Stimulated activated CD4-positive, alpha-beta T cell treated with anti-CD3 and anti-CD28 coated beads, TNF-alpha, amount 100 ng/mL, for 1 hour (primary cell): ENCODE measurements at places on chromosomes 16 and 17.

GRCh38 chr17:63221939-63222338 lies 224.2 kb downstream of the CYB561 start:
- no peak for DNase-seq

GRCh38 chr17:66508896-66509844 lies 206.8 kb downstream of the PRKCA start:
- DNase-seq: peak; percentile 17

DNA sequence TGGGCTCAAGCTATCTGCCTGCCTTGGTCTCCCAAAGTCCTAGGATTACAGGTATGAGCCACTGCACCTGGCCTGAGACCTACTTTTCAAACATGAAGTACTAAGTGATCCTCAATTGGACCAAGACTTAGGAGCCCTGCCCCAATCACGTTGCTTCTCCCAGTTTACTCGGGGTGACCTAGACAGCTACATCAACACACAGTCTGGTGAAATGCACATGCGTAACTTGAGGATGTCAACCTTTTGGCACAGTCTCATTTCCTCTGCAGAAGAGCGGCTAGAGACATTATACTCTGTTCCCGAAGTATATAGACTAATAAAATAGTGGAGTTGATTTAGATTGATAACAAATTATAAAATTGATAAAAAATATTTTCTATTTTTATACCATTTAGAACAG lies 17.1 kb downstream of the FTO start:
- DNase-seq: no peak

DNA sequence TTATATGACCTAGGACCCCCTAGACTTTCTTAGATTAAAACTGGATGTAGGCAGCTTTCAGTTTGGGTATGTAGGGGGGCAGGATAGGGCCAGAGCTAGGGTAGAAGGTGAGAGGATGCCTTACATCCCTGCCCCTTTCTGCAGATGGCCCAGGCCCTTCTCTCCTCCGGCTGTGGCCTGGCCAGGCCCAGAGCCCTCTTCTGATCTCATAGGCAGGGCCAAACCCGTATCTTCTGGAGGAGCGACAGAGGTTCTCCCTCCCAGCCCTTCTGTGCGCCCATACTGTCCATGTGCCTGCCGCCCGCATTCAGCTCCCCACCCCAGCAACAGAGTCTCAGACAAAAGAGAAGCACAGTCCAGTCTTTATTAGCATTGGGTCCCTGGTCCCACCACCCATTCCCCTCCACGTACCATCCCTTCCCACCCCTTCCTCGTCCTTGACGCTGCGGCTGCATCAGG lies 2.0 kb upstream of the TSPOAP1 start:
- DNase-seq: no peak

DNA sequence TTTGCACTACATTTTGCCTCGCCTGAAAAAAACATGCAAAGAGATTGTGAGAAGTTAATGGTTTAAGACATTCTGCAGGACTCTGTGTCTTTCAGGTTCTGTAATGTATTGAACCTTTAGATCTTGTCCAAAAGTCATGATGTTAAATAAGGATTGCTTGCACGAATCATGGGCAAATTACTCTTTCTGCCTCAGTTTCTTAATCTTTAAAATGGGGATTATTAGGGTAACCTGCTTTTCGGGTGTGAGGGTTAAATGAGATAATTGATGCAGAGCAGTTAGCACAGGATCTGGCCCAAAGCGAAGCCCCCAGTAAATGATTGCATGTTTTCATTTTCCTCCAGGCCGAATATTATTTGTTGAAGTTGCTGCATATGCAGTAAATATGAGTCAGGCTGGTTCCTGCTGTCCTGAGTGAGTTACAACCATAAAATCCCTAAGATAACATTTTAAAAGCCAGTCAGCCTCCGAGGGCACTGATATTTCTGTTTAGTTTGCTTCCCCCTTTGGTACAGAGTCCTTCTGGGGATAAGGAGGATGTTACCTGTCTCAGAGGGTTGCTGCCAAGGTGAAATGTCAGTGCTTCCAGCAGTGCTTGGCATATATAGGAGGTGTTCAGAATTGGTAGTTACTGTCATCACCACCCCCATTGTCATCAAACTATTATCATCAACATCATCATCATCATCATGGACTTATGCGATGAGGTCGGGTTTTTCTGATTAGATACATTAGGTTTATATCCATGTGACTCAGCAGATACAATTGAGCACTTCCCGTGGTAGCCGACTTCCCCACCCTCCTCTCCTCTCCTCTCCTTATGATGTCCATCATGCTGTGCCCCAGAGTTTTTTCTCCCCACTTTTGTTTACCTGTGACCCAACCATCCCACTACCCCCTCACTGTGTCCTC lies 20.6 kb upstream of the ARHGAP17 start:
- no peak for DNase-seq

DNA sequence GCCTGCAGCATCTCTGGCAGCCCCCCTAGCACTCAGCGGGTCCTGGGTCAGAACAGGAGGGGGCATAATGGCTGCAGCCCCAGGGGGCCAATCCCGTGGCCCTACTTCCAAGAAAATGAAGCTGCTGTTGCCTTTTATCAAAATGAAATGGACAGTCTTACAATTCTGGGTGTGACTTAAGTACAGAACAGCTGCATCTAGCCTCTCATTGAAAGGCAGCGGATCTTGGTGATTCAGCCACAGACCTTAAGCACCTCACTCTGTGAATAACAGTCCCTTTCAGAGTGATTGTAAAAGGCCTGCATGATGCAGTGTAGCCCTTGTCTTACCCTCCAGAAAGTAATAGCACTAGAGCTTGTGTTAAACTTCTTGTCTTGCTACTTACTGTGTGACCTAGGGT lies 11.5 kb upstream of the UMOD start:
- DNase-seq: no peak

GRCh38 chr16:24054741-24055491 lies 201.2 kb upstream of the CACNG3 start:
- no peak for DNase-seq

GRCh38 chr17:27502526-27503324 lies 46.5 kb downstream of the KSR1 start:
- no peak for DNase-seq

GRCh38 chr17:45936610-45937009 lies 42.3 kb downstream of the MAPT start:
- DNase-seq: no peak

- no peak for DNase-seq
Observed at GRCh38 chr17:60087882-60088669, 9.4 kb upstream of the HEATR6 start.

GRCh38 chr17:63973930-63974593 lies 1.3 kb upstream of the SCN4A start:
- no peak for DNase-seq

- no peak for DNase-seq
Observed at GRCh38 chr17:19708431-19709175, 7.8 kb downstream of the SLC47A2 start.

DNA sequence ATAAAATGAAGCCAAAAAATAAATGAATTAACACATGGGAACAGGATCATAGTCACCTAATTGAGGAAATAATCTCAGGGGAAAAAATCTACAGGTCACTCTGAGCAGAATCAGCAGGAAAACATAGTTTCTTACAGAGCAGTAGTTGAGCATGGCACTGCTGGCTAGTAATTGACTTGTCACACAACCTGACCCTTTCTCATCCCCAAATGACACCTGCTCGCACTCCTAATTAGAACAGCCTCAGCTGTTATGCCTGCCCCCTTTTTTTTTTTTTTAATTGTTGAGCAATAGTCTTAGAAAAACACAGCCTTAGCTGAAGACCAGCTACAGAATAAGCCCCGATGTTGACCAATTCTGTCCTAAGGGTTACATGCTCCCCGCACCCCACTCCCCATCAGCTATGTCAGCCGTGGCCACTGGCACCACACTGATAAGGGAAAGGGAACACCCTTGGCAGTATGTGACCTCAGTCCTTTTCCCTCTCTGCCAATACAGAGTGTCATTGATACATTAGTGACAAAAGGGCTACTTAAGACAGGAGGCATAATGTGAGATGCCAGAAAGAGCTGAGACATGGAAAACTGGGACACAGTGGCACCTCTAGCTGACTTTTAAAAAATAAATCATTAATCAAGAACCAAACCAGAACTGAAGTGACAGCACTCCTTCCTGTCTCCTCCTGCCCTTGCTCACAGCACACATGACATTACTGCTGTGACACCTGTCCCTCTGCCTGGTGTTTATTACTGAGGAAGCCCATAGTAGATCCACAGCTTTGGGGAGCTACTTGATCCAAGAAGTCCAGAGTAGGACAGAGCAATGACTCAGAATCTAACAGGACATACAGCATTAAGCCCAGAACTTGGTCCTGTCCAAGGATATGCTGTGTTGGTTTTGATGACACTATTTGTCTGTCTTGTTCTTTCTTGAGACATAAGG lies 41.7 kb downstream of the WDR59 start:
- no peak for DNase-seq
